Panc1 (cell line): ENCODE measurements at places on chromosomes 3 and 15.

DNA sequence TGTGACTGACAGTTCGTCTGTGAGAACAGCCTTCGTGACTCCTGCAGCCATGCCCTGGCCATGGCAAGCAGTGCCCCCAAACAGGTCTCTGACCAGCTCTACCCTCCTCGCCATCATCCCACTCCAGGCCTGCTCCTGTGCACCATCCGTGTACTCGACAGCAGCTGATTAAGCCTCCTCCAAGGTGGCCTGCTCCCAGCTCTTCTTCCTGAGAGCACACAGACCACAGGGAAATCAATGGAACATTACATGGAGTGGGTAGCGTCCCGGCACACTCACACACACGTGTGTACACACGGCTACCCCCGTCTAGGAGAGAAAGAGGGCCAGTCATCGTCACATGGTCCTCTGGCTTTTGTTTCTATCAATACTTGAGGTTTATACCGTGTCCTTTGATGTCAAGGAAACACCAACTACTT, 21.1 kb downstream of the ANXA2 start:
- DNase-seq: no peak

- DNase-seq: no peak
These were observed 35.0 kb upstream of the DNAJC13 start for GRCh38 chr3:132382267-132382666.

DNA sequence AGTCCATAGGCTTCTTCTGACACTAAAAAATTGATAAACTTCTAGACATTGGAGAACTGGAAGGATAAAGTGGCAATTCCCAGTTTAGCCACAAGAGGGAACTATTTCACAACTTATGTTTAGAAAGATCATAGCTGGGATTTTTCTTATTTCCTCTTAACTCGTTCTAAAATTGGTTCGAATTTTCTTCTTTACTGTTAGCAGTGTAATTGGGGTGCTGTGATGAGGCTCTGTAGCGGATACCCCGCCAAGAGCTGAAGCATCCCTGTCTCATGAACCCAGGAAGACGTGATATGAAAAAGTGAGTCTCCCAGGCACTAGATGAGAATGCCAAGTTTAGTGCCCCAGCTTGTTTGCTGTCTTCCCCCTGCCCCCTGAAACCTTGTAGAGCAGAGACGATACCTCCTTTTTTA, 85.1 kb downstream of the PDCD6IP start:
- peak; percentile 17 for DNase-seq

GRCh38 chr15:93029836-93030429, 59.1 kb downstream of the RGMA start:
- no peak for DNase-seq

GRCh38 chr3:50278880-50279224, at the start of gene LSMEM2:
LSMEM2 (plus strand) TSS chr3:50279087; CDS start chr3:50279114, 27 bp downstream.
- DNase-seq: no peak

DNA sequence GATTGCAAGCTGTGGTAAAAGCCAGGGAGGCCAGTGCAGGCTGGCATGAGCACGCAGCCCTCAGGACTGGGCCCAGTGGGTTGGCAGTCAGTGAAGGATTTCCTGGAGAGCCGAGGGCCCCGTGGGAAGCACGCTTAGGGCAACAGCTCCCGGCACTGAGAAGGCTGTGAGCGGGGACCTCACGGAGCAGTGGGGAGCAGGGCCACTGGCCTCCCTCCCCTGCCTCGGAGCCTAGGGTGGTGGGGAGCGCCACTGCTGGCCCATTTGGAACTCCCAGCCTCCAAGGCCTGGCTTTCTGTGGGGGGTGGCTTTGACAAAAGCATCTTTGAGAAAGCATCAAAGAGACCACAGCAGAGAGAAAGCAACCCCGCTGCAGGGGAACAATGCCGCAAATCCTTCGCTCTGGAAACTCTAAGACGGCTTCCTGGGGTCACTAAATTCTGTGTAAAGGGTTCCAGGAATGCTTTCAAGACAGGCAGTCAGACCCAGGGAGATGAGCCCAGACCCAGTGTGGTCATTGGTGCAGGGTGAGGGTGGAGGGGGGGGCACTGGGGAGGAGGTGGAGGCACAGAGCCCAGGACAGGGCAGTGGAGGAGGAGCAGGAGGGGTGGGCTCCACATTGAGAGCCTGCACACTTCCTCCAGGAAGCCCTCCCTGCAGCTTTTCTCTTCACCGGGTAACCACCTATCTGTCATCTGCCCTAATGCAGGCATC, 9.5 kb upstream of the APBA2 start:
- DNase-seq: no peak

GRCh38 chr15:89993349-89993748, 7.8 kb upstream of the ZNF710 start:
- DNase-seq: no peak

GRCh38 chr3:126918355-126918821, 64.5 kb upstream of the PLXNA1 start:
- no peak for DNase-seq

DNA sequence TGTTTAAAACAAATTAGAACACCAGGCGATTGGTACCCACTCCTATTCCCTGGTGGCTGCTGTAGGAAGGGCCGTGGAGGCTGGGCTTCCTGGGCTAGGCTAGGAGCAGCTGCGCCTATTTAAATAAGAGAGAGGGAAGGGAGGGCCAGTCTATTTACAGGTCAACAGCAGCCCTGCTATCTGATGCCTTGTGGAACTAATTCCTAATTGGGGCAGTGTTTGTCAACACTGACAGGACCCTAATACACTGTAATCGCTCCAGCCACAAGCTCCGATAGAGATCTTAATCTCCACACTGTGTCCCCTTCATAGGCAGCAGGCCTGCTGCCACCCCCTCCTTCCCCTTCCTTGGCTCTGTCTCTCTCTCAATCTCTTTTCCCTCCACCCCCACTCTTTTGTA, 116.9 kb upstream of the SOX14 start:
- no peak for DNase-seq
